ENCODE measurements at places on chromosomes 5 and 9.

- DNase-seq = no peak
These were observed 37.4 kb downstream of the IL7R start for GRCh38 chr5:35894131-35894530.

DNA sequence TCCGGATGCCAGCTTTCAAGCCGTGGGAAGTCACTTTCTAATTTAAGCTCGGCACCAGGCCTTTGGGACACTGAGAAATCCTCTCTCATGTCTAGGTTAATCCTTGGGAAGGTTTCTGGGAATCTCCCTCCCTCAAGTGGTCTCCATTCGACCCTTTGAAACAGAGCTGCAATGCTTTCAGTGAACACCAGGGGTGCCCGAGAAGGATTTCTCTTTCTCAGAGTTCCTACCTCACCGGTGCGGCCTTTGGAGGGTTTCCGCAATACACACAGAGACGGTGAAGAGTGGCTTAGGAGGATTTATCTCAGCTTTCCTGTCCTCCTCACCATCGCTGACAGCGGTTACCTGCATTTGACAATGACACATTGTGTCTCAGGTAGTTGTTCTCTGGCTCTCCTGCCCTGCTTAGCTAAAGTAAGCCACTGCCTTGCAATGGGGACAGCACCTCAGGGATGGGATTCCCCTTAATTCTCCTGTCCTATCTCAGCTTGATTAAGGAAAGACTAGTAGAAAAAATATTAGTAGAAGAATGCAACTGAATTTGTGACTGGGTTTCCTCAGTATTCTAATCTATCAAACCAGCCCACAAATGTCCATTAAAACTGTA, 180.6 kb downstream of the GABRG2 start:
- DNase-seq = no peak

GRCh38 chr5:143124593-143124992, 278.9 kb downstream of the NR3C1 start:
- no peak for DNase-seq

- DNase-seq = no peak
These were observed 346.9 kb upstream of the TLE4 start for GRCh38 chr9:79224672-79225433.

DNA sequence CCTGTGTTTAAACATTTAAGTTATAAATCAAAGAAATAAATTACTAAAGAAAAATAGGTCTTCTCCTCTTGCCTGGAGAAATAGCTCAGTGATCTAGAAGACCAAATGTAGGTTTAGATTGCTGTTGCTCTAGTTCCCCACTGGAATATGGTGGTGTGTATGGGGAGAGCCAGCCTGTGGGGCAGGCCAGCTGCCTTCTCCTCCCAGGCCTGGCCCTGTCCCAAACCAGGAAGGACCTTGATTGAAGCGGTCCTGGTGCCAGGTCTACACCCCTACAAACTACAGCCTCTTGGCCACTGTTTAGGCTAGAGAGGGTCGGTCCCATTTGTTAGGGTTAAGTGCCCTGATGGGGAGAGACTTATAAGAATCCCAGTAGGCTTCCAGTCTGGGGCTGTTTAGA, 35.4 kb downstream of the MAN2A1 start:
- no peak for DNase-seq

- no peak for DNase-seq
These were observed 92.9 kb upstream of the IER5L start for GRCh38 chr9:129270903-129271431.

- no peak for DNase-seq
These were observed 15.9 kb downstream of the RFX3 start for GRCh38 chr9:3509926-3510325.

- no peak for DNase-seq
These were observed 15.7 kb upstream of the OBP2B start for GRCh38 chr9:133224762-133225161.

DNA sequence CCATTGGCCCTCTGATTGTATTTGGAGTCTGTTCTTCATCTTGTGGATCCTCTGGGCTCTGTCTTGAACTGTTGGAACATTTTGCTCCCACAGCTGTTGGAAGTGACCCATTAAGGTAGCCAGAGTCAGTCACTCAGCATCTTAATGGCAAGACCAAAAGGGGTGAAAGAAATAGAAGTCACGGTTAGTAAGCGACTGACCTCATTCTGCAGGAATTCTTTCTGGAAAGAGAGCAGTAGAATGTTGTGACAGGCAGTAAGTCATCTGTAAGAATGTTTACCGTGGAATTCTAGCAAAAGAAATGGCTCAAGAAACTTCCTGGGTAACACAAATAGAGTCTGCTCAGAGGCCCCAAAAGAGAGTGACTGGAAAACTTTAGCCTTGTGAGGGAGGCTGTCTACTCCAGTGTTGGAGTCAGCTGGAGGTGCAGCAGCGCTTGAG, 28.6 kb upstream of the TNC start:
- no peak for DNase-seq

DNA sequence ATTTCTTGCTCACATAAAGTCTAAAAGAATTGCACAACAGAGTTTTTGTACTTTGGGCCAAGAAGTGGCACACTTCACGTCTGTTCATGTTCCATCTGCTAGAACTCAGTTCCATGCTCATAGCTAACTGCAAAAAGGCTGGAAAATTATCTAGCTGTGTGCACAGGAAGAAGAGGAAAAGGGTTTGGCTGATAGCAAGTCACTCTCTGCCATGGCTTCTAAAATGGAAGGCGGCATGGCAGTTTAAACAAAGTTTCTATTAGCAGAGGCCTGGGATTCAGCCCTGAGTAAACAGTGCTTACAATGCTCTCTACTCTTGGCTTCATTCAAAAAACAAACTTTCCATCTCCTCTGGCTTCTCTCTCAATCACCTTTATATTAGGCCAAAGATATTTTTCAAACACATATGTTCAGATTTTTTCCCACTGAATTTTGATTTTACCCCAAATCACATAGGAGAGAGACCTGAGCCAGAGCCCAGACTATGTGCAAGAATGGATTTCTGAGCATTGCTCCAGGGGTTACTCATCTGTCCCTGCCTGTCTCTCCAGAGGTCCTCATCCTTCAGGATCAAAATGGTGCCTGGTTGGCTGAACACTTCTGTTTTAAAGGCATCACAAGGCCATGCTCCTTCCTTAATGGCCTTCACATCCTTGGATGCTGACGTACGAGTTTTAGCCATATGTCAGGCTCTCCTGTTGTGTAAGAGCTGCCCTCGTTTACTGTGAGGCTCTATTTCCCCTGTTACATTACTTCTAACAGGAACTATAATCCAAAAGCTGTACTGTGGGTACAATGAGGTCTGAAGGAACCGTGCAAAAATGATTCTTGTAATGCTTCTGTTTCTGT, 226.6 kb downstream of the SAXO1 start:
- no peak for DNase-seq

GRCh38 chr5:17187011-17187785, 30.2 kb upstream of the BASP1 start:
- no peak for DNase-seq

GRCh38 chr5:139678751-139679750, 30.9 kb downstream of the CXXC5 start:
- DNase-seq = no peak

DNA sequence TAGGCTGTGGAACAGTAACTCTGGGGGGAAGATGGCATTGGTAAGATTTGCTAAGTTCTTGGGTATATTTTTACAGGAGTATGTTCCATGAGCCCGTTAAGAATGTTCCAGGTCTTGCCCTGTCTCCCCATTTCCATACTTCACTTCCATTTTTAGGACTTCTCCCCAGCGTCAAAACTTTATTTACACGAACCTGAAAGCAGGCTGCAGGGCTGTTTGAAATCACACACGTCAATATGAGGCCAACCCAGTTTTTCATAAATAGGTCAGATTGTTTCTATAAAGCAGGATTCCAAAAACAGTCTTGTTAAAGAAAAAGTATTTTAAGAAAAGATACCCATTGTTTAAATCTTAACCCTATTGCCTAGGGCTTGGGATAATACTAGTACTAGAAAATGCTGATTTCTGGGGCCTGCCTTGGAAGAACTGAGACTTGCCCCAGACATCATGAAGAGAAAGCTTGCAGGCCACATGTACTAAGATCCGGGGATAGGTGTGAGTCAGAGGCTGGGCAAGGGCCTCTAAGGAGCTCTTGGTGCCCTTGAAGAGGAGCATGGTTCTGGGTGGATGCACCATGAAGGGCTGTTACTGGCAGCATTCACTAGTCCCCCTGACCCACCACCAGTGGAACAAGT, 24.2 kb downstream of the TRIO start:
- no peak for DNase-seq

DNA sequence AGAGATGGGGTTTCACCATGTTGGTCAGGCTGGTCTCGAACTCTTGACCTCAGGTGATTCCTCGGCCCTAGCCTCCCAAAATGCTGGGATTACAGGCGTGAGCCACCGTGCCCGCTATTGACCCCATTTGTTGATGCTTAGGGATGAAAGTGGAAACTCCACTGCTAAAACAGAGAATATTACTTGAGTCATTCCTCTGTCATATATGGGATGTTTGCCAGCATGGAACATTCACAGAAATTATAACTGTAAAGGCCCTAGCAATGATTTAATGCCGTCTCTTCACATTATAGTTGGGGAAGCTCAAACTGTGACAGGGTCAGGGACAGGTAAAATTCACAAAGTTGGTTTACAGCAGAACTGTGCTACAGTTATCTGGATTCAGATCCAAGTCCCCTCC, 94.5 kb downstream of the TMC1 start:
- DNase-seq = no peak

GRCh38 chr5:142292249-142292648, 32.6 kb downstream of the SPRY4 start:
- DNase-seq = no peak

GRCh38 chr5:143771602-143772001, 40.4 kb upstream of the HMHB1 start:
- DNase-seq = no peak

- no peak for DNase-seq
These were observed 137.1 kb downstream of the FGF1 start for GRCh38 chr5:142548739-142549275.

DNA sequence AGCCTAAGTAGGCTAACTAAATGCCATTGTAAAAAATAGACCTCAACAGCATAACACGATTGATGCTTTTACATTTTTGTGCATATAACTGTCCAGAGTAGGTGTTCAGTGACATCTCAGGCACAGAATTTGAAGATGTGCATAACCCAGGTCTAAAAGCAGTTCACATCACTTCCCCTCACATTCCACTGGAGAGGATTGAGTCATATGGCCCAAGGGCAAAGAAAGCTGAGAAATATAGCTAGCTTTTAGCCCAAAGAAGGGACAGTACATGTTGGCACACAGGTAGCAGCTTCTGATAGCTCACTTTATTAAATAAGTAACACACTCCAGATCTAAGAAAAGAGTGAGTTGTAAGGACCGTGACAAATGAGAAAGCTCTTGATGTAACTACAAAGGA, 2259.5 kb upstream of the WWC1 start:
- no peak for DNase-seq

DNA sequence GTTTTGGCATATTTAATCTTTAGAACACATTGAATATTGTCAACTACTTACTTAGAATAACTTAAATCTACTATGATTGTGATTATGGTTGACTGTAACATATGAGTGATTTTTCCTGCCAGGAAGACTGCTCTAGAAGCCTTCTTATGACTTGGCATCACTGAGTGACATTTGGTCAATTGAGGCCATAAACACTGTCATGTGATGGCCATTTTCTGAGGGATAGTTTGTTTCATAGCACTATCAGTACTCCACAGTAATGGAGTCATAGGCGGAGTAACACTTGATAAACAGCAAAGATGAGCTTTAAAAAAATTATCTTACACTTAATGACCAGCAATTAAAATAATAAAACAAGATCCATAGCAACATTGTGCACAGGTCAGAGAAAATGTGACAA, 31.0 kb downstream of the C9orf40 start:
- no peak for DNase-seq

DNA sequence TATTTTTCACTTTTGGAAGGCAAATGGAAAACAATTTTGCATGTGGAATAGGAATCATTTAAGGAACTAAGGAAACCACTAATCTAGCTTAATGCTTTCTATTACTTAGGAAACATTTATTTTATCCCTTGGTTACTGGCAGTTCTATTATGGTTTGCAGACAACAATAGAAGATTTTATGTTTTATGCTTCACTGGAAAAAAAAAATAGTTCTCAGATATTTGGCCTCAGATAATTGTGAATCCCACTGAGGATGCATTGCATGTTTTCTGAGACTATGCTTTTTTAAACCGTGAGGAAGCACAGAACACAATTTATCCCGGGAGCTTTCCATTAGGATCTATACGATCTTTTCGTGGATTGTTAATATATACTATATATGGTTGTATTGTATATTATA, 356.9 kb downstream of the CSNK1G3 start:
- no peak for DNase-seq

- DNase-seq = peak; percentile 87
These were observed 12.5 kb upstream of the CTSL start for GRCh38 chr9:87713278-87713987.

DNA sequence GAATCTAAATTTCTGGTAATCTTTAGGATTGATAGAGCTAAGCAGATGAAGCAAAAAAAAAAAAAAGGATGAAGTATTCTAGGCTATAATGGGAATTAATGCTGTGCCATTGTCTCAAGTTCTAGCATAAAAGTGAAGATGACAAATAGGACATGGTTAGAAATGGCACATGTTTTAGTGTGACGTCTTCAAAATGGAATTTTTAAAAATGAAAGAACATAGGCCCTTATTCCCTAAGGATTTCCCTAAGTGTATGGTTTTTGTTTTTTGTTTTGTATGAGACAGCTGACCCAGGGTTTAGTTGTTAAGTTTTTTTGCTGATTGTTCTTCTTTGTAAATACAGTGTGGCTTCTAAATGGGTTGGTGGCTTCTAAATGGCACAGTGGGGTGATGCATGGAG, 7.1 kb downstream of the TLE4 start:
- no peak for DNase-seq

- no peak for DNase-seq
These were observed 140.1 kb upstream of the MOCS2 start for GRCh38 chr5:53249529-53250200.

DNA sequence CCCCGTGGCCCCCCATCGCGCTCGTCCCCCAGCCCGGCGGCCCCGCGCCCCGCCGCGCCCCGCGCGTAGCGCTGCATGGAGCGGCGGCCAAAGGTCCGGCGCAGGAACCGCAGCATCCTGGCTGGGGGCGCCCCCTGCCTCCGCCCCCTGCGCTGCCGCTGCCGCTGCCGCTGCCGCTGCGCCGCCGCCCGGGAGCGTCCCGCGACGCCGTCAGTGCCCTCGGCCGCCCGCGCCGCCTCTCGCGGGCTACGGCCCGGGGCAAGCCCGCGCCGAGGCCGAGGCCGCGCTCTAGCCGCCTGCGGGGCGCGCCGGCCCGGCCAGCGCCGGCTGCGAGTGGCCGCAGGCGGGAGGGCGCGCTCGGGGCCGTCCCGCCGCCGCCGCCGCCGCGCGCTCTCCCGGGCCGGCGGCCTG, 523 bp downstream of the EPB41L4B start:
- DNase-seq = no peak

- DNase-seq = no peak
These were observed 51.7 kb downstream of the IRF1 start for GRCh38 chr5:132438917-132439316.

- DNase-seq = no peak
These were observed 63.4 kb upstream of the ARAP3 start for GRCh38 chr5:141745390-141745789.
